ENCODE measurements at places on chromosomes 3 and 15.

GRCh38 chr3:115903843-115904242 is 280.5 kb downstream of the GAP43 start:
- DNase-seq: no peak

GRCh38 chr3:8441969-8442559 is 59.6 kb upstream of the LMCD1 start:
- no peak for DNase-seq

- peak; percentile 59 for DNase-seq
Observed at GRCh38 chr15:78034495-78035191, 42.9 kb downstream of the TBC1D2B start.

GRCh38 chr15:43749690-43750345 is 3.6 kb downstream of the PDIA3 start:
- DNase-seq: no peak

DNA sequence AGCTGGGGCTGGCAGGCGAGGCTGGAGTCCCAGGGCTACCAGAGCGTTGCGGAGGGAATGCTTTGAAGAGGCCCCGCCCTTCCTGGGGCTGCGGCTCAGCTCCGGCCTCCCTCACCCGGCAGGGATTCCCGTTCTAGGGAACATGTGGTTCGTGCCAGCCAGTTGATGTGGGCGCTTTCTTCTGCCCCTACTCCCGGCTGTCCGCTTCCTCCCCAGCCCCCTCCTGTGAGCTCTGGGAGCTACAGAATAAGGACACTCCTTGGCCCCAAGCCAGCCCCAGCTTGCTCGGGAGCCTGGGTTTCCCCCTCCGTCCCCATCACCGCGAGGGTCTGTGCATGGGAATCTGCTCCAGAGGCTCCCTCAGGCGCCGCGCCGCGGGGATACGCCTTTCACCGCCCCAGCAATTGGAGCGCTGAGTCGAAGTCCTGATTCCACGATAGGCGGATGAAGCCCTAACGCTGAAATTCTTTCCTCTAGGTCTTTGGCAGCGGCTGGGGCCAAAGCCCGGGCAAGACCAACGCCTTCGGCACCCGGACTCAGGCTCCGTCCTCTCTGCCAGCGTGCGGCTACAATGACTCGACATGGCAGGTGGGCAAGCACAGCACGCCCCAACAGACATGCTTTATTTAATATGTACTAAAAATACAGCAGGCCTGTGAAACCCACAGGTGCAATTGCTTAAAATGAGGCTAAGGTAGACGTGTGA is 69.5 kb downstream of the KLF15 start:
- DNase-seq: no peak

DNA sequence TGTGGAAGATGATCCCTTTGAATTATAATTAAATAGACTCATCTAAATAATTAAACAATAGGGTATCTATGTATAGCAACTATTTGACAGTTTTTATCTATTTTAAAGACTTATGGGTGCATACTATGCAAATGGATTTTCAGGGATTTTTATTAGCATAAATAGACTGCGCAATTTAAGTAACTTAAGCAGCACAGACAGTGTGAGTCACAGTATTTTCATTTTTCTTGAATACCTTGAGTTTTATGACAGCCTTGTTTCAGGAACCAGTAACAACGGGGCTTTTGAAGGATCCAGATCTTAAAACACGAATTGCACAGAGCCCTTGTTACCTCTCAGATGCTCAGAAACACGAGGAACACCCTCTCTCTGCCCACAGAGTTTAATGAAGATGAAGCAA is 175.5 kb upstream of the CD96 start:
- DNase-seq: no peak

GRCh38 chr15:83850501-83851245 is 196.8 kb downstream of the ADAMTSL3 start:
- DNase-seq: no peak

DNA sequence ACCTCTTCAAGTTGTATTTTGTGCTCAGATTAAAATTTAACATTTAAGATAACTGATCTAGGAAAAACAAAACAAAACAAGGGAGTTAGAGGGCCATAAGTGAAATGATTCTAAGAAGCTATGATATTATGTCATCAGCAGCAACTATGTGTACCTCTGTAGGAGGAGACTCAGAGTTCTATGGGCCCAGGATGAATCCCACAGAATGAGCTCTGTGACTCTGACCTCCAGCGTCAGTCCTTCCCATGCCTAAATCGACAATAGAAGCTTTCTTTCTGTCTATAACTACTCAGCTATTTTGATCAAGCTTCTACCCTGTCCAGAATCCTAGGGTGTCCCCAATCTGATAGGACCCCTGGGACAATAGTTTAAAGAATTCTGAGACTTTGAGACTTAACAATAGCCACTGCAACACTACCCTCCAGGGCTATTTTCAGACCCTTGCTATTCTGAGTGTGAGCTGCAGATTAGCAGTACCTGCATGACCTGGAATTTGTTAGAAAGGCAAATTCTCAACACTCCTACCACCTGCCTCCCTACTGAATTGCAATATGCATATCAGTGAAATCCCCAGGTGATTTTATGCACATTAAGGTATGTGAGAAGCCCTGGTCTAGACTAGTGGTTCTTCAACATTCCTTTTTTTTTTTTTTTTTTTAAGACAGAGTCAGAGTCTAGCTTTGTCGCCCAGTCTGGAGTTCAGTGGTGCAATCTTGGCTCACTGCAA is 66.7 kb downstream of the ARHGAP31 start:
- no peak for DNase-seq

DNA sequence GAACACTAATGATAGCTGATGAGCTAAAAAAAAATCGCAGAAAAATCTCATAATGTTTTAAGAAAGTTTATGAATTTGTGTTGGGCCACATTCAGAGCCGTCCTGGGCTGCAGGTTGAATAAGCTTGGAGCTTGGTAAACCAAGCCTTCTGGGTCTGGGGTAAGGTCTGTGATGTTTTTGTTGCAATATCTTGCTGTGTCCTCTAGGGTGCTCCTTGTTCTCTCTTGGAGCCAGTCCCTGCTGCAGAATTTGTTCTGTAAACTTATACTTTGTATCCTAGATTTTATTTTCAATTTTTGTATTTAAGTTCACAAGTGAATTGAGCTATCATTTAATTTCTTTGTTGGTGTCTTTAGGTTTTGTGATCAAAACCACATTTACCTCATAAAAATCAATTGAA is 143.7 kb downstream of the NR1D2 start:
- DNase-seq: no peak

GRCh38 chr15:78898540-78898939 is 25.9 kb downstream of the MORF4L1 start:
- DNase-seq: no peak

DNA sequence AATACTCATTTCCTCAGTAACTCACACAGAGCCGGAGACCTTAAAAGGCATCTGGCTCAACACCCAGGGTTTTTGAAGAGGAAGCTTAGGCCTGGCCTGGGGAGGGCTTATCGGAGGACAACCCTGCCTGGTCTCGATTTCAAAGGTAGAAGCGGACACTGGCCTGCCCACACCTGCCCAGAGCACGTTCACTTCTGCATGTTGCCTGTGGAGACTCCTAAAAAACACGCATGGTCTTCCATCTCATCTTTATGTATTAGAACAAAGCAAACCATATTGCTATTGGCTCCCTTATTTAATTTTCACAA is 55.5 kb upstream of the FURIN start:
- DNase-seq: no peak

DNA sequence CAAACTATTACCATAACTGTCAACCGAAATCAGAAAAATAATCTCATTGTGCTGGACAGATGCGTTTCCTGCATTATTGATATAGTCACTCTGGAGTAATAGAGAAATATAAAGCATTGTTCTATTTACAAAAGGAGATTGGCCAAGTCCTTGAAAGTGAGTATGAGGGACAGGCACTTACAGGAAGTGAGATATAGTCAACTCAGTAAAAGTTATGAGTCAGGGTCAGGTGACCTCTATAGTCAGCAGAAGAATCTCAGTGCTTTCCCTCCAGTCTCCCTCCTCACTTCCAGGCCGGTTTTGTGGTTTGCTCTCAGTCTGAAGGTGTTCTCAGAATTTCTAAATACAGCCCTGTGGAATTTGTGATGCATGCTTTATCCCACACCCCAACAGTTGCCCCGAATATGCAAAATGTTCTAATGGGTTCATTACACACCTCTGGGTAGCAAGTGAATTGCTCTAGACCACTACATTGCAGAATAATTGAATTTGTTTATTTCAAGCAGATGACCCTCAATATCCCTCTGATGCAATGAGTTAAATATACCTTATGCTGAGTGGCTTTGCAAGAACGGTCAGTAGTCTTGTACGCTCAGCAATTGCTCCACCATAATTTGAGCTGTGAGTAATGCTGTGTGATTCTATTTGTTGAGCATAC is 787.7 kb downstream of the MCTP2 start:
- DNase-seq: no peak

- no peak for DNase-seq
Observed at GRCh38 chr15:69789648-69790393, 307.9 kb downstream of the TLE3 start.

GRCh38 chr3:40911264-40911663 is 288.0 kb upstream of the CTNNB1 start:
- DNase-seq: no peak

DNA sequence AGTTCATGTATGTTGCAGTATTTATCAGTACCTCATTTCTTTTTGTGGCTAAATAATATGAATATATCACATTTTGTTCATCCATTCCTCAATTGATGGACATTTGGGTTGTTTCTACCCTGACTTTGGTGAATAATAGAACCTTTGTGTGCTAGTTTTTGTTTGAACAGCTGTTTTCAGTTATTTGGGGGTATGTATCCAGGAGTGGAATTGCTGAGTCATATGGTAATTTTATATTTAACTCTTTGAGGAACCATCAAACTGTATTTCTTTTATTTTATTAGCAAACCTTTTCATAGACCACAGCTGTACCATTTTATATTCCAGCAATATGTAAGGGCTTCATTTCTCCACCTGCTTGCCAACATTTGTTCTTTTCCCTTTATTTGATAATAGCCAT is 38.4 kb upstream of the RBM5 start:
- DNase-seq: no peak

GRCh38 chr15:94258246-94258645 is 26.9 kb downstream of the MCTP2 start:
- no peak for DNase-seq

- DNase-seq: no peak
Observed at GRCh38 chr3:19543212-19543841, 390.7 kb downstream of the EFHB start.

GRCh38 chr3:120071259-120071658 is 23.0 kb downstream of the GSK3B start:
- no peak for DNase-seq

DNA sequence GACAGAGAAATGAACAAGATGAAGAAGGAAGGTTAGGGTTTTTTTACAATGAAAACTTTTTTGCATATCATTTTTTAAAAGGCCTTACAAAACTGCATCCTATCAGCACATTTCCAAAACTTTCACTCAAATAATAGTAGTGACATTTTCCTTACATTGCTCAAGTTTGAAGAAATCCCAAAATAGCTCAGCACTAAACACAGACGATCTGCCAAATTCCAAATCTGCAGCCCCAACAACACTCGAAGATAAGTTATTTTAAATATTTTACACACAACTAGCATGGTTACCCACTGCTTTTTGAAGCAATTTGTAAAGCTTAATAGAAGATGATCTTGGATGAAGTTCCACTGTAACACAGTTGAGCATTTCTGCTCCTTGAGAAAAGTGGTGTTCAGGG is 535.6 kb upstream of the ALCAM start:
- no peak for DNase-seq

DNA sequence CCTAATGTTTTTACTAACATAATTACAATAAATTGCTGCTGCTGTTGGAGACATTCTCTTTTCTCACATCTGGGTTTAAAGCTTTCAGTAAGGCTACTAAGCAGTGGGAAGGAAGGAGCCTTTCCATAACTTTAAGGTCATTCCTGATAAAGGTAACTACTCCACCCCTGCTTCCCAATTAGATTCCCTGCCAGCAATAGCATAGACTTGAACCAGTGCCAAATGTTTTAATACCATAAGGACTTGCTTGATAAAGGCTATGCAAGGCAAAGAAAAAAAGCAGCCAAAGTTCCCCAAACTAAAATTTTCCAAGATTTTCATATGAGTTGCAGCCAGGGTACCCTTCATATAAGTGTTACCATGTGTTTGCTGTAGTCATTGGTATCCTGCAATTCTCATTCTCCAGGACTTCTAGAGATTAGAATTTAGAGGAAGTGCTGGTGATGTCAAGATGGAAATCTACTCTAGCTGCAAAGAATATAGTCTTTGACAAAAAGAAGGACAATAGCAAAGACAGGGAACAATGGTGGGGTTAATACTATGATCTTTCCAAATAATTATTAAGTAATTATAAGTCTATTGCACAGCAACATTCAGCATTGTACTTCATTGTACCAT is 106.1 kb downstream of the FILIP1L start:
- no peak for DNase-seq

GRCh38 chr3:31246293-31247062 is 286.2 kb upstream of the STT3B start:
- DNase-seq: no peak

DNA sequence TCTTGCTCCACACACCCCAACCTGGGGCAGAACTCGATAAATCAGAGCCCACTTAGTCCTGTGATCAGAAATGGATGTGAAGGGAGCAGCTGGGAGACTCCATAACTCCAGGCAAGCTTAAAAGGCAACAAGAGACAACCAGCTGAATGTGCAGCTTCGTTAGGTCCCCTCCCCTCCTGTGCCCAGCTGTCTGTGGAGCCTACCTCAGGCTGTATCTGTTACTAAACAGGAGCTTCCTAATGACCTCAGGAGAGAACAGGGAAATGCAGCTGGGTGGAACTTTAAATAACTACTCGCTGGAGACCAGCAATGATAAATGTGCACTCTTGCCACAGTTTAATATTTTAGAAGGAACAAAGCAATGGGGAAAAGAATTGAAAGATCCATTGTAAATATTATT is 25.9 kb downstream of the SLC9A9 start:
- no peak for DNase-seq

- no peak for DNase-seq
Observed at GRCh38 chr15:84887938-84888337, 3.5 kb downstream of the SLC28A1 start.

- no peak for DNase-seq
Observed at GRCh38 chr15:20349774-20350498, 191.7 kb downstream of the GOLGA6L6 start.

GRCh38 chr15:77058468-77058867 is 12.4 kb downstream of the TSPAN3 start:
- no peak for DNase-seq

GRCh38 chr3:141431411-141432378 is 55.1 kb upstream of the RASA2 start:
- no peak for DNase-seq

GRCh38 chr3:133227813-133228212 is 172.0 kb upstream of the BFSP2 start:
- no peak for DNase-seq

- DNase-seq: no peak
Observed at GRCh38 chr15:90762109-90762508, 45.0 kb downstream of the BLM start.

- DNase-seq: no peak
Observed at GRCh38 chr3:165749241-165749640, 88.0 kb downstream of the BCHE start.

GRCh38 chr3:187987924-187988323 is 166.0 kb upstream of the LPP start:
- DNase-seq: no peak

Measured in stimulated activated CD4-positive, alpha-beta T cell treated with anti-CD3 and anti-CD28 coated beads, TNF-alpha, amount 100 ng/mL, for 1 hour (primary cell).